CD14-positive monocyte (primary cell): ENCODE measurements at places on chromosomes 5 and 9.

GRCh38 chr9:126093771-126094170 lies 232.9 kb upstream of the MVB12B start:
- DNase-seq = no peak

DNA sequence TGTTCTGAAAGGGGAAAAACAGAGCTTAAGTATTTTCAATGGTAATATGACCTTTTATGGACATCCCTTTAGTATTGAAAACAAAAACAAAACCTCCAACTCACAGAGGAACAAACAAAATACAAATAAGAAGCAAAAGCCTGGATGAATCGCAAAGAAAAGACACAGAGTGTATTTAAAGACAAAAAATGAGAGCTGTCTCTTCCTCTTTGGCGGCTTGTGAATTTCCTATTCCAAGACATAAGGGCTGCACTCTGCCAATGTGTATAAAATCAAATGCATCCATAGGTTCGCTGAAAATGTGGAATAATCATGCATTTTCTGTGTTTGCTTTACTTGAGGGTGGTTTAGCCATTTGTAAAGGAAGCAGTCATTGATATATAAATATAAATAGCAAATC lies 739.3 kb upstream of the ZNF608 start:
- no peak for DNase-seq

- DNase-seq = peak; percentile 46
These were observed 654 bp downstream of the RANBP6 start for GRCh38 chr9:6014670-6015270.

DNA sequence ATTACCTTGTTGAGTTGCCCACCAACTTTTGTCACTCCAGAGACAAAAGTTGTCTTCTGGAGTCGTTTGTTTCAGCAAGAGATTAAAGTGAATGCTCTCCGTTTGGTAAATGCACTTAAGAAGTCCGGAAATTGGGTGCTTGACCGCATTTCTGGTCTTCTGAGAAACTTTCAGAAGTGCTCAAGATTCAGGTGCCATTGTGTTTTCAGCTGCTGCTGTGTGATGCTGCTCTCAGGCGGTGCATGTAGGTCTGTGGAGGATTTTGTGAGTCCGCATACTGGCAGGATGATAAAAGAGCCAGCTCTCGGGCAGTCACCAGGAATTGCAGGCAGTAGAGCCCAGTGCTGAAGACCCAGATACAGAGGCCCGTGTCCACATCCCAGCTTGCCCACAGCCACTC lies 5.9 kb upstream of the NFIL3 start:
- DNase-seq = no peak

- DNase-seq = no peak
These were observed 21.5 kb upstream of the DMRT2 start for GRCh38 chr9:1028501-1029190.

DNA sequence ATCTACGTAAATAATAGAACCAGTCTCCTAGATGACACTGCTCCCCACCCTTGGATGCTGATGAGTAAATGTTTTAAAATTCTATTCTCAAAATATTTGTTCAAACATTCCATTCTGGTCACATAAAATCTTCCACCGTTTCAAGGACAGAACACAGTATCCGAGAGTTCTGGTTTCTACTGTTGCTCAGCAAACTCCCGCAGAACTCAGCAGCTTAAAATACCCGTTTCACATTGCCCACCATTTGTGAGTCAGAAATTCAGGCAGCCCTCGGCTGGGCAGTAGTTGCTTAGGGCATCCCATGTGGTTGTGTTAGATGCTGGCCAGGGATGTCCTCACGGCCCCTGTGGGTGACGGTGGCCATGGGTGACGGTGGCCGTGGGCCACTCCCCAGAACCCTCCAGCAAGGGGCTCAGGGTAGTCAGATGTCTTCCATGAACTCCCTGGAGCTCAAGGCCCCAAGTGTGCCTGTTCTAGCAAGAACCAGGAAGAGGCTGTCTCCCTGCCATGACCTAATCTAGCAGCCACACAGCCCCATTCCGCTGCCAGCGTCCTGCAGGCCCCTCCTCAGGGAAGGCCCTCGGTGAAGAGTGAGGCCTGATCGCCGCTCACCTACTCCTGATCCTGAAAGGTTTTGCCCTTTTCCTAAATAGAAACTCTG lies 17.4 kb downstream of the MGAT1 start:
- no peak for DNase-seq

DNA sequence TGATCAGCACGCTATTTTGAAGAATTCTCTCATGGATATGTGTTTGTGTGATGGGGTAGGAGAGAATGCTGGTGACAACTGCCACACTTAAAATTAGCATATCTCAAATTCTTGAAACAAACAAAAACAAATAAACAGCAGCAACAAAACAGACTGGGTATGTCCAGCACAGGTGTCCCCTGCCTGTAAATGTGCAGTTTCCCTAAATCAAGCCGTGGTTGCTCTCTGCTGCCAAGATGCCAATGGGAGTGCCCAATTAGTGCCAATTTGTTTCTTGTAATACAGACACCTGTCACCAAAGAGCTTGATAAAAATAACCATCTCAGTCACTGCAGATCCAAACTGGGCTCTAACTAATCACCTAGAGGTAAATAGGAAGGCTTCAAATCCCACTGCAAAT lies 144.2 kb upstream of the SMARCA2 start:
- no peak for DNase-seq
